Forelimb muscle (tissue), 1 donor: ENCODE measurements at places on chromosomes 4 and X.

GRCh38 chrX:23317799-23318724 lies 16.6 kb upstream of the PTCHD1 start:
- no peak for DNase-seq

GRCh38 chr4:81030061-81030980 lies at the start of gene BMP3:
Gene BMP3, plus strand, starts transcription at chr4:81030708. Its CDS starts 577 bp downstream, at chr4:81031285.
- DNase-seq, result no peak

GRCh38 chr4:147773261-147774184 lies 41.6 kb downstream of the ARHGAP10 start:
- no peak for DNase-seq

DNA sequence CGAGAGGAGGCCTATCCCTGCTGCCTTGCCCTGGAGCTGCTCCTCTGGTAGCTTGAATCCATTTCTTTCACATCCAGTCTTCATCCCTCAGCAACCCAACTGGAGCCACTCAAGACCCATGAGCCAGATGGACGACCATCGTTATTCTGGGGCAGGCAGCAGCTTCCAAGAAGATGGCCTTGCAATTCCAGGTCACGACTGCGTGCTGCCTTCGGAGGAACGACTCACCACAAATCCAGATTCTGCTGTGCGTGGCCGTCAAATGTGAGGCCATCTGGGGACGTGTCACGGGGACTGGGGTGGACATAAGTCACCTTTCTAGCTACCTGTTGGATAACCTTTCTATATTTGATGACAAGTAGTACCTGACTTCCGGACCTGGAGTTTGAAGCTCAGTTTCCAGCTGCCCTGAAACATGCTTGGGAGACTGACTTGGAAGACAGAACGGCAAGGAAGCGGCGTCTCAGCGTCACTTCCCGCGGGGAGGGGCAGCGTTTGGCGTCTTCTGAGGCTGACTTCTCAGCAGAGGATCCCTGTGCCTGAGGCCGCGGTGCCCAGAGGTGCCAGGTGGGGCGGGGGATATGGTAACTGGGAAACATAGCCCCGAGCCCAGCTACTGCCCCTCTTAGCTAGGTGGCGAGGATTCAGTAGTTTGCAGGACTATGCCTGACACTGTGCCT lies 11.7 kb upstream of the TMEM271 start:
- no peak for DNase-seq
